ENCODE measurements at places on chromosomes 3 and 15.

DNA sequence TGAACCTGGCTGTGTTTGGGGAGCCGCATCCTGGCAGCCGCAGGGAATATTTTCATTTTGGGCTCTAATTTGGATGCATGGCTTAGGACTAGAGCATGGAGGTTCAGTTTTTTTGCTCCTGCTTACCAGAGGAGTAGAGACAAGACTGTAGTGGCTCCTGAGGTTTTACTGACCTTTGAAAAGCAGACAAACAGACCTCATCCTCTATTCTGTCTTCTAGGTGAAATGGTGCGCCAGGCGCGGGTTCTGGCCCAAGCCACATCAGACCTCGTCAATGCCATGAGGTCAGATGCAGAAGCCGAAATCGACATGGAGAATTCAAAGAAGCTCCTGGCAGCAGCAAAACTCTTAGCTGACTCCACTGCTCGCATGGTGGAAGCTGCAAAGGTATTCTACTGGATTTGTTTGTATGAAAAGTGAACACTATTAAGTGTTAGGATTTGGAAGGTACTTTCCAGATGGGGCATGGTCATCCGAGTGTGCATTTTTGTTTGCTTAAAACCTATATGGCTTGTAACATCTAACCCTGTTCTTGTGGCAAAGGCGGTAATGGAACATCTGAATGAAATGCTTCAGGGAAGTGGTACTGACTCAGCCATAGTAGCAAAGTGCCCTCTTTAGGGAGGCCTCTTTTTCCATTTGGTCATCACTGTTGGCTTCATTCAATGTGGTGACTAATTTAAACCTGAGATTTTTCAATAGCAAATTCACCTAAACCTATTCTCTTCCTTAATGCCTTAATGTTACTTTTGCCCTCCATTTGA lies 330.7 kb upstream of the TPM1 start:
- DNase-seq: peak; percentile 72

DNA sequence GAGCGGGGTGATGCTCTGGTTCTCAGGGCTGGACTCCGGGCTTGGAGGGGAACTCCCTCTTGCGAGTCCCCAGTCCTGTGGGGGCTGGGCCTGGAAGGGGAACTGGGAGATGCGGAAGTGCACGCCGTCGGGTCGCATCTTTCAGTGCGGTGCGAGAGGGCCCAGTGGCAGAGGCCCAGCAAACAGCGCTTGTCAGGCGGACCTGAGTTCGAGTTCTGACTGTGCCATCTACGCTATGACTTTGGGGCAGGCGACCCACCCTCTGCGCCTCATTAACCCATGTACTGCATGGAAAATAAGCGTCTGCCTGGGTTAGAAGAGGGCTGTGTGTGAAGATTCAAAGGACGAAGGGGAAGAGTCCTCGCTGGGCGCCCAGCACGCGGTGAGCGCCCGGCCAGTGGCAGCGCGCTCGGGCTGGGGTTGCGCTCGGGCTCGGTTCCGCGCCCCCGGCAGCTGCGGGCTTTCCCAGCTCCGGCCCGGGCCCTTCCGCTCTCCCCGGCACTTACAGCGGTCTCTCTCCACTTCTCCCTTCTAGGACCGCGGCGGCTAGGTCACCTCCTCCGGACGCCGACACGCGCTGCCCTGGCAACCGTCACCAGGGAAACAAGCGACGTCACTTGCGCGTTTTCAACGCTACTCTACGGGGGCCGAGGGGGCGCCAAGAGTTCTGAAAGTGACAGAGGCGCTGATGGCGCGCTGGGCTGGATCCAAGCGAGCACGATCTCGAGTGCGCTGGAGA lies at the start of gene CCDC13:
TSS of gene CCDC13 (minus strand) at position 584 of the 739 bp plus-strand sequence. CDS start 14,908 bp downstream, outside the sequence.
- peak; percentile 94 for DNase-seq

- DNase-seq: peak; percentile 82
Observed at GRCh38 chr15:57476533-57476975, 100.2 kb downstream of the CGNL1 start.

DNA sequence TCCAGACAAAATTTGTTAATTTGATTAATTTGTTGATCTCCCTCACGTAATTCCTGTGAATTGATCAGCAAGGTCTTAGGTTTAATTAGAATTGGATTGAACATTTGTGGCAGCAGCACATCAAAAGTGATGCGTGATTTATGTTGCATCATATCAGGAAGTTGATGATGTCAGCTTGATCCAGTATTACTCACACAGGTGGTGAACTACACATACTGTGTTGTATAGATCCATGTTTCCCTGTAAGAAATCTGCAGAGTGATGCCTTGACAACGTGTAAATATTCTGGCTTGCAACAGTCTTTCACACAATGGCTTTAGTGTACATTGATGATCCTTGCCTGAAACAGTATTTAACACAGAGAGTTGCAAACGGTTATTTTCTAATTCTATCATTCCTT lies 200.4 kb downstream of the ADAMTSL3 start:
- no peak for DNase-seq

DNA sequence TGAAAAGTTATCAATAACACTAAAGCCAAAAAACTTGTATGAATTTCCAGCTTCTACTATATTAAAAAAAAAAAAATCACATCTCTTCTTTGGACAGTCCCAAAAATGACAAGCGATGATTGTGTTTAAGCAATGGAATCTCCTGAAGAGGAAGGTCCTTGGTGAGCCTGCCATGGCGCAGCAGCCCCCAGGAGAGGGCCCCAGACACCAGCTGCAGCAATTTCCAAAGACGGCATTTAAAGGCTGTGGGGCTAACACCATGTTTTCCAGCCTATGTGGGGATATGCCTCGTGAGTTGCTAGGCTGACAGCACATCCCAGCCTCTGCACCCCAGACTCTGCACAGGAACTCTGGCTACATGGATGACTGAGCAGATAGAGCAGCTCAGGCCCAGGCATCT lies 14.7 kb downstream of the SKIC8 start:
- no peak for DNase-seq

GRCh38 chr15:31396881-31397560 lies 70.4 kb downstream of the KLF13 start:
- DNase-seq: peak; percentile 92
